Immature natural killer cell (primary cell): ENCODE measurements at places on chromosomes 4 and X. TPM values are rescaled to one million over a fixed set of nuclear protein-coding genes. Genes with fewer than 3 reads are reported as not detected.
A peak's percentile ranks its signal among the peaks of the same experiment; 100 is the strongest.

DNA sequence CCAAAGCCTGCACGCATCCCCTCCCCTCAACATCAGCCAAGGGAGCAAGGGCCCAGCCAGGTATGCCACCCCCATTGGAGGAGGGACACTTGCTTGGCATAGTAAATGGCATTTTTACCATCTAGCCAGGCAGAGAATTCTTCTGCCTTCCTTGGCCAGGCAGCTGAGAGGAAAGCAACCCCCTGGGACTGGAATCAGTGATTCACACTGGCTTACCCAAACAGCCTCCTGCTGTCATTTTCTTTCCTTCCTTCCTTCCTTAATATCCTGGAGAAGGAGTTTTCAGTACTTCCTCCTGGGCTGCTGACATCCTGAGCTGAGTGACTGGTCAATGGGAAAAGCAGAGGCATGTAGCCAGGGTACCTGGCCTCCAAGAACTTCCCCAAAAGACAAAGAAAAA is 28.6 kb upstream of the KIAA1210 start:
- DNase-seq, result no peak
- peaks cover 6% of the 10 kb centered on the region for H3K27me3 ChIP-seq
- H3K4me1 ChIP-seq, result no peaks in the 10 kb centered on the region

- no peak overlapping the region for H3K4me3 ChIP-seq
- no peak overlapping the region for H3K27ac ChIP-seq
- no peaks in the 10 kb centered on the region for H3K4me1 ChIP-seq
- no peaks in the 10 kb centered on the region for H3K36me3 ChIP-seq
These were observed 531.8 kb downstream of the IL15 start for GRCh38 chr4:142168181-142168580.

DNA sequence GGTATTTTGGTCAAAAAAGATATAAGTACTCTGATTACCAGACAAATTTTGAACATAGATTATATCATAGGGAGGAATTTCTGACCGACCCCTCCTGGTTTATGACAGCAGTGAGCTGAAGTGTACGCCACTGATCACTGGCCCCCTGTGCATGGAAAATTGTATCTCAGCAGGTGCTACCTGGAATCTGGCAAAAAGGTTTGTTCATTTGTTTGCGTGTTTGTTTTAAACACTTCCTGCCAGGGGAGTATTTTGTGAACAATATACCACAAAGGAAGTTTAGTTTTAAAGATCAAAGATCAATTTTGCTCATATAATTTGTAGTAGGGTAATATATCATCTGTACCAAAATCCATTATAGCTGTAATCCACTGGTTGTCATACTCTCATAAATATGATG is 219.7 kb upstream of the TENM3 start:
- H3K36me3 ChIP-seq, result no peaks in the 10 kb centered on the region
- H3K4me1 ChIP-seq, result peaks cover 7% of the 10 kb centered on the region
- no peak overlapping the region for H3K27ac ChIP-seq

- H3K36me3 ChIP-seq, result no peaks in the 10 kb centered on the region
- no peak for DNase-seq
- H3K4me3 ChIP-seq, result no peak overlapping the region
- no peak overlapping the region for H3K27ac ChIP-seq
- H3K27me3 ChIP-seq, result no peaks in the 10 kb centered on the region
- no peaks in the 10 kb centered on the region for H3K4me1 ChIP-seq
These were observed 70.0 kb downstream of the CAPN6 start for GRCh38 chrX:111200327-111200726.

The CLCN5 gene
- polyA plus RNA-seq, result not detected

GRCh38 chrX:118965395-118965794 is 9.0 kb upstream of the LONRF3 start:
- H3K36me3 ChIP-seq, result no peaks in the 10 kb centered on the region
- H3K4me1 ChIP-seq, result no peaks in the 10 kb centered on the region
- no peak for DNase-seq
- peaks cover 5% of the 10 kb centered on the region for H3K27me3 ChIP-seq
- H3K4me3 ChIP-seq, result no peak overlapping the region

The EPHA5 gene
- polyA plus RNA-seq, result not detected

- no peaks in the 10 kb centered on the region for H3K4me1 ChIP-seq
- H3K27ac ChIP-seq, result no peak overlapping the region
- DNase-seq, result no peak
These were observed 995.1 kb downstream of the PCDH7 start for GRCh38 chr4:31715302-31715701.

The F9 gene
- not detected for polyA plus RNA-seq

GRCh38 chr4:184641022-184641421 is 8.2 kb downstream of the CASP3 start:
- peak overlapping the region; percentile 53 for H3K27ac ChIP-seq
- peaks cover 86% of the 10 kb centered on the region for H3K4me1 ChIP-seq
- no peak overlapping the region for H3K4me3 ChIP-seq
- peaks cover 36% of the 10 kb centered on the region for H3K36me3 ChIP-seq

The P2RY4 gene
- not detected for polyA plus RNA-seq

DNA sequence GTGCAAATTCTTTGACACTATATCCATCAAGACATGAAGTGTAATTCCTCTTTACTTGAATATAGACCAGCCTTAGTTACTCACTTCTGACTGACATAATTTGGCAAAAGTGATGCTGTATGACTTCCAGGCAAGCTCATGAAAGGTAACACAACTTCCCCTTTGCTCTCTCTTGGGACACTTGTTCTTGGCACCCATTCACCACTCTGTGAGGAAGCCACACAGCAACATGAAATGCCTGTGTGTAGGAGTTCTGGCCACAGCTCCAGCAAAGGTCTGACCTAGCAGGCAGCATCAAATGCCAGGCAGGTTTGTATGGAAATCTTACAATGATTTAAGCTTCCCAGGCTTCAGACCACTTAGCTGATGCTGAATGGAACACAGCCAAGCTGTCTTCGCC is 280.3 kb downstream of the PDHA2 start:
- no peak for DNase-seq
- no peak overlapping the region for H3K27ac ChIP-seq
- H3K4me1 ChIP-seq, result no peaks in the 10 kb centered on the region
- no peak overlapping the region for H3K4me3 ChIP-seq
- H3K36me3 ChIP-seq, result no peaks in the 10 kb centered on the region

The PCDH10 gene
- polyA plus RNA-seq, result not detected
